Esophagus muscularis mucosa (tissue), 4 donors: ENCODE measurements at places on chromosomes 4 and X. TPM values are rescaled to one million over a fixed set of nuclear protein-coding genes. Genes with fewer than 3 reads are reported as not detected.

Gene UBL4A
- total RNA-seq: 75.8 TPM

DNA sequence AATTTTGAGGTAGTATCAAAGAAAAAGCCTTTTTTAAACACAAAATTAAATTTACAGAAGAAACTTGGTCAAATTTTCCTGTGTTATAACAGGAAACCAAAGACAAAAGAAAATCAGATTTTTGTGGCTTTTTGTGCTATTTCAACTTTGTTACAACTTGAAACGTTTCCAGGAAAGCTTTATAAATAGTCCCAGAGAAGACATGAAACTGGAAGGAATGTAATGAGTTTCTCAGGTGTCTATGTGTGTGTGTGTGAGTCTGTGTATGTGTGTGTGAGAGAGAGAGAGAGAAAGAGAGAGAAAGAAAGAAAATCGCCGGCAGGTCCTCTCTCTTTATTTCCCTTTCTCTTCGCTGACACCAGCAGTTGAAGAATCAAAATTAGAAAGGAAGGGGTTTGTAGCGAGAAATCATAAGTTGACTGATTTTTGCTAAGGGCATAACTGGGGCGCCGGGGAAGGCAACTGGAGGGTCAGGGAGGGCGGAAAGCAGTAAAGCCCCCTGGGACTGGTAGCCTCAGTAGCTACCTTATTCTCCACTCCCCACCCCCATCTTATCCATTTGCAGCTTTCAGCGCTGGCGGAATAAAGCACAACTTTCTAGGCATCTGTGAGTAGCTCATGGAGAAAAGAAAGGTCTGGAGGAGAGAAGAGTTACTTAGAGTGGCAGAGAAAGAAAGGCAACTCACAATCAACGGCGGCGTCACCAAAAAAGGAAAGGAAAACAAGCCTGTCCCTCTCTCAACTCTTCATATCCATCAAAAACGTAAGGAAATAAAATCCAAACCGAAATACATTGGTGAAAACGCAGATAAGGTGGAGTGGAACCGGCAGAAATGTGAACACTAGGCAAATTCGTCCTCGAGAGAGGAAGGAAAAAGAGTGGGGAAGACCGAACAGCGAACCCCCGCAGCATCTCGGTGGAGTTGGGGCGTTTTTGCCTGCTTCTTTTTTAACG is 1.3 kb downstream of the TMEM47 start:
- DNase-seq: no peak

DNA sequence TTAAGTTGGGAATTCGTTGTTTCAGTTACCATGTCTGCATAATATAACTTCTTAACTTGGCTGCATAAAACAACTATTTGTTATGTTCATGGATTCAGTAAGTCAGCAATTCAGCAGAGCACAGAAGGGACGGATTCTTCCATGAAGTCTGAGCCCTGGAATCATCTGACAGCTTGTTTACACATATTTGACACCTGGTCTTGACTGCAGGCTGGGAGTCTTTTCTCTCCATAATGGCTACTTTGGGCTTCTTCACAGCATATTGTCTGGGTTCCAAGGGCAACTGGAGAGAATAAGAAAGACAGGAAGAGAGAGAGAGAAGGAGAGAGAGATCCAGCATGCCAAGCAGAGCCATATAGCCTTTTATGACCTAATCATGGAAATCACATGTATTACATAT is 23.1 kb downstream of the CENPC start:
- no peak for DNase-seq

Gene DCHS2
- 2.7 TPM for total RNA-seq

GRCh38 chr4:119529788-119530187 is 98.8 kb downstream of the PDE5A start:
- no peak for DNase-seq

DNA sequence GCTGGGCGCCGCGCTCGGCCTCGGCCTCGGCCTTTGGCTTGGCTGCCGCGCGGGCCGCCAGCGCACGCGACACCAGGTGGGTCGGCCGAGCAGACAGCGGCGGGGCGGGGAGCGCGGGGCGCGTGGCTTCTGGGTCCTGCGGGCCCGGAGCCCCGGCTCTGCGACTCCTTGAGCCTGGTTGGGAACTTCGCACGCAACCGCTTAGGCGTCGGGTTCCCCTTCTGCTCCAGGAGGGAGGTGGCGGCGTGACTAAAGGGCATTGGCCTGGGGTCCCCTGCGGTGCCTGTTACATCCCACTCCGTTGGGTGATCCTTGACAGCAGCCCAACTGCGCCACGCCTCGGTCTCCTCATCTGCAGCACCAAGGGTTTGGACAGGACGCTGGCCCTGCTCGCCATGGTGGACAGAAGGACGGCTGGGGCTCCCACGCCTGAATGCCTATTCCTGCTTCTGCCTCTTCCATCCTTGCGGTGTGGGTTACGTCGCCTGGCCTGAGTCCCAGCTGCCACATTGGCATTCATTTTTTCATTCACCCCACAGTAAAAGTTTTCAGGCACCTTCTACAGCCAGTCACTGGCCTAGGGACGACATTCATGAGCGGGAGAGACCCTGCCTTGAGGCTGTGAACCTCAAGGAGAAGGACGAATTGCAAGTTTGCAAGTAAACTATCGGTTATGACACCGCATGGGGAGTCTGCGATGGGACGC is 631 bp downstream of the EVC start:
- DNase-seq: no peak

GRCh38 chrX:54812306-54812705 is 4.8 kb downstream of the MAGED2 start:
- no peak for DNase-seq

DNA sequence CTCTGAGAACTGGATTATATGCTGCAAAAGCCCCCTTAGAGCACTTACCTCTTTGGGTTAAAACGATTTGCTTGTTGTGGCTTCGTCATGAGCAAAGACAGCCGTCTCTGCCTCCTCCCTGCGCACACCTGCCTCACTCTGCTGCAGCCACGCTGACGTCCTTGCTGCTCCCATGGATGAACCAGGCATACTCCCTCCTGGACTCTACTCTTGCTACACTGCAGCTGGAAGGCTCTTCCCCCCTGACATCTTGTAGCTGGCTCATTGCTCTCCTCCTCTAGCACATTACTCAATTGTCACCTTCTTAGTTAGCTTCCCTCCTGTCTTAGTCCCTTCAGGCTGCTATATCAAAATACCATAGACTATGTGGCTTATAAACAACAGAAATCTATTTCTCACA is 59.3 kb downstream of the FAM114A1 start:
- DNase-seq: no peak

DNA sequence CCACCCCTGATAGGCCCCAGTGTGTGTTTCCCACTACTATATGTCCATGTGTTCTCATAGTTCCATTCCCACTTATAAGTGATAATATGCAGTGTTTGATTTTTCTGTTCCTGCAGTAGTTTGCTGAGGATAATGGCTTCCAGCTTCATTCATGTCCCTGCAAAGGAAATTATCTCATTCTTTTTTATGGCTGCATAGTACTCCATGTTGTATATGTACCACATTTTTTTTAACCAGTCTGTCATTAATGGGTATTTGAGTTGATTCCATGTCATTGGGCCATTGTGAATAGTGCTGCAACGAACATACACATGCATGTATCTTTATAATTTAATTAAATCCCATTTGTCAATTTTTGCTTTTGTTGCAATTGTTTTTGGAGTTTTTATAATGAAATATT is 10.3 kb upstream of the TMPRSS11A start:
- no peak for DNase-seq

Gene MAGEB17
- total RNA-seq: 1.7 TPM

DNA sequence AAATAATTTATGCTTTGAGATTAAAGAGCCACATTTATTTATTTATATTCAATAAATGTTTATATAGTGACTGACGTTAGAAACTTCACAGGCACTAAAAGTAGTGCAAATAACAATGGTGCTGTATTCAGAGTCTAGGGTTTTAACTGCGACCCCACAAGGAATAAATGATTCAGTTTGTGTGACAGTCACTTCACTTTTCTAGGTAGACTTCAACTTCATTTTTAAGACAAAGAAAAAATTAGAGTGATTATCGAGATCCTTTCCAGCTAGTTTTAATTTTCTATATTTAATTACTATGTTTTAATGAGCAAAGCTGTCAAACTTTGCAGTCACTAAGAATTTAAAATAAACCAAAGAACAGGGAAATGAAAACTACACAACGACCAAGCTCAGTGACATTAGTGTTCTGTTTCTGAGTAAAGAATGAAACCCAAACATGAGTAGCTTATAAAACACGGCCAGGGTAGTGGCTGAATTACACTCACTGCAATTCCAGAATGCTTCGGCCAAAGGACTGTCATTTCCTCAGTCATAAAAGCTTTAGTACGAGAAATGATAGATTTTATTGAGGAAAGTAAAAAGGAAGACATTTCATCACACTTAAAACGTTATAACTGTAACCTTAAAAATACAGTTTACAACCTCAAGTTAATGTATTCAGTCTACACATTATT is 38.6 kb downstream of the ADGRA3 start:
- no peak for DNase-seq

- DNase-seq: no peak
Measured at GRCh38 chr4:165464813-165465381, 86.1 kb downstream of the CPE start.

DNA sequence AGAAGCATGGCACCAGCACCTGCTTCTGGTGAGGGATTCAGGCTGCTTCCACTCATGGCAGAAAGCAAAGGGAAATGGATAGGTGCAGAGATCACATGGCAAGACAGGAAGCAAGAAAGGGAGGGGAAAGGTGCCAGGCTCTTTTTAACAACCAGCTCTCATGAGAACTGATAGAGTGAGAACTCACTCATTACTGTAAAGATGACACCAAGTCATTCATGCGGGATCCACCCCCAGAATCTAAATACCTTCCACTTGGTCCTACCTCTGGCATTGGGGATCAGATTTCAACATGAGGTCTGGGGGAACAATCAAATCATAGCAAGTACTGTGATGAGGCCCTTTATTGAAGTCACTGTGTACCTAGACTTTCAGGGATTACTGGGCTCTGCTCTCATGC is 72.0 kb upstream of the PRDM5 start:
- no peak for DNase-seq

DNA sequence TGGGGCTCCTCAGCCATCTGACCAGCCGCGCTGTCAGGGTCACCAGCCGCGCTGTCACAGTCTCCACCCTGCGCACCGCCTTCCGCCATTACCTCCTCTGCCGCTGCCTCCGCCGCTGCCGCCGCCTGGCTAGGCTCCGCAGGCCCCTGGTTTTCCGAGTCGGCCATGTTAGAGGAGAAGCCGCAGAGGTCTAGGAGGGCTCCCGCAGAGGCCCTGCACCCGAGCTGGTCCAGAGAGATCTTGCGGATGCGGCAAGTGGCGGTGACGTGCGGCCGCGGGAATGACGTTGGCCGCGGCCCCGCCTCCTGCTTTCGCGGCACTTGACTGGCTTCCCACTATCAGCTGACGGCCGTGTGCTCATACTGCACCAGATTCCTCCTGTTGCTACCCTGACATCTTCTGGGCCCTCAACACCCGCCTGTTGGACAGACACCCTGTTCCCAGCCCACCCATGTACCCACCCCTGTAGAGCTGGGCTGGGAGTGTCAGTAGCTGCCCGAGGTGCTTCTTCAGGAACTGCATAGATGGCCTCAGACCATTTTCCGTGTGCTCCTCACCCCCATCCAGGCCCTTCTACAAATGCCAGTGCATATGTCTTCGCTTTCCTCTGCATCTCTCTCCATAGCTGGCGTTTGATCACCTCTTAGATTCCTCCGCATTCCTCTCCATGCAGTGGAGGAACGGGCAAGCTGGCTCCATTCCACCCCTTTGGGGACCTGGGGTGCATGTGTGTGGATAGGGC is at the start of gene NAP1L5:
Gene NAP1L5 (minus strand): TSS at position 242 of the 742 bp plus-strand sequence. CDS start 75 bp downstream, at position 167.
- DNase-seq: no peak

Gene SOWAHB
- not detected for total RNA-seq

- no peak for DNase-seq
Measured at GRCh38 chrX:148517176-148517575, 16.8 kb downstream of the AFF2 start.

- DNase-seq: no peak
Measured at GRCh38 chrX:106728337-106728736, 1.8 kb downstream of the RNF128 start.

- DNase-seq: no peak
Measured at GRCh38 chr4:165328101-165328425, 594 bp downstream of the MSMO1 start.

Gene AGA
- total RNA-seq: 8.4 TPM

DNA sequence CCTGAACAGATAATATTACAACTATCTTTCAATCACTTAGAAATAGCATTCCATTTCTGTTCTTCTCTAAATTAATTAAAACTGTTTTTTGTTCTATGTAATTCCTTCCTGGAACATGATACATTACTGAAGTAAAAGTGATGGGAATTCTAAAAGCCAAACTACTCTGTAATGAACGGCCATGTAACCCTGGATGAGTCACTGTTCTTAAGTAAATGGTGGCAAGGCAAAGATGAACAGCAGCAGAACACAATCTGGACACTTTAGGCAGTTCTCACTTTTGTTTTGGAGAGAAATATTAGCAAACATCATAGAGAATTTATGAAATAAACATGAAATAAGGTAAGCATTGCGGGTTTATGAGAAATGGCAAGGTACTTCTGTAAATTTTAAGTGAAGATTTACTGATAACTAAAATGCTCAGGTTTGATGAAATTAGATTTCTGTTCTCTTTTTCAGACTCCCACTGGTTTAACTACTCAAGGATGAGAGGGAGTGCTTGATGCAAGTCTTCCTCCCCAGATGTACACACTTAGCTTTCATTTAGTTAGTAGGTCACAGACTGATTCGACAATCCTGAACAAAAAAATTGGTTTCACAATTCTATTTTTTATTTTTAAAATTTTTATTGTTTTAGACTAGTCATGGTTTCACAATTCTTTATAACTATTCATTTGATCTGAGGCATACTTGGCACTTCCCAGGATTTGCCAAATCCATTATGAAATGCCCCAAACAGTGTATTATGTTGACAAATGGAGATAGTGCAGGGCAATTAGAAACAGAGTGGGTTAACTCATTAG is 964 bp upstream of the GPR82 start:
- DNase-seq: no peak

GRCh38 chr4:150510176-150510865 is 71.6 kb upstream of the MAB21L2 start:
- DNase-seq: no peak

Gene UGT2A1
- total RNA-seq: not detected

DNA sequence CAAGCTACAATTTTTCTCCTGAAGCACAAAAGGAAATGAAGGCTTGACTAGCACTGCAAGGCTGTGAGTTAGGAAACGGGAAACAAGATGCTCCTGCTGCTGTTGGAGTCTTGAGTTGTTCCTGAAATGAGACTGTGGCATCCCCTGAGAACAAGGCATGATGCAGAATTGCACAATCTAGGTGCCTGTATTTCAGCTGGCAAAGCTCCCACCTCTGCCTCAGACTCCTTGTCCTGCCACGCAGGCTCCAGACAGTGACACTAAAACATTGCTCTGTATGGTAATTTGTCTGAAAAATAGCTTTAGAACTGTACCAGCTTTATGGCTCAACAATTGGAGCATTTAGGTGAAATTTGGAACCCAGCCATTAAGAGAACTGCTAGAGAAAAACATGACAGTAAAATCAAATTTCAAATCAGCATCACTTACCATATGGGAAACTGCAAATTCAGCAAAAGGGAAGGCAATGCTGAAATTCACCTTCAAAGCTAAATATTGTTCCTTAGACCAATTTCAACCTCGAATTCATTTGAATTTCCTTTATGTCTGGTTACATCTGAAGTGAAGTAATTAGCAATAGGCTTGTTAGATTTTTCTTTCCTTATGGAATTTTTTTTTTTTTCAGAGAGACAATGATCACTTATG is 103.4 kb downstream of the MFAP3L start:
- DNase-seq: no peak

Gene MAGEA2
- not detected for total RNA-seq

- no peak for DNase-seq
Measured at GRCh38 chrX:48890296-48890925, 7.2 kb downstream of the TIMM17B start.
